ENCODE measurements at places on chromosomes 16 and 17.

DNA sequence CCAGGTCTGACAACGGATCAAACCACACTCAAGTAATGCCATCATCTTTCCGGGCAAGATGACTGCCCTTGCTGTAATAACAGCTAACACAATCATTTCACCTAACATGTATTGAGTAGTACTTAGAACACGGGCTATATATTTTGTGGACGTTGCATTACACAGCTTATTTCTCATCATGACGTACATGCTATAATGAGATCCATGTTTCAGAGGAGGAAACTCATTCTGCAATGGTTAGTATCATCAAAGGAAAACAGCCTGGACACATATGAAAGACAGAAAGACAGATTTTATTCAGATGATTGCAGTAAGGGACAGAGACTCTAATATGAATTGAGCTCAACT is 446.7 kb downstream of the HS3ST3B1 start:
- DNase-seq, result no peak

- no peak for DNase-seq
Measured at GRCh38 chr16:81527477-81528178, 83.0 kb downstream of the CMIP start.

DNA sequence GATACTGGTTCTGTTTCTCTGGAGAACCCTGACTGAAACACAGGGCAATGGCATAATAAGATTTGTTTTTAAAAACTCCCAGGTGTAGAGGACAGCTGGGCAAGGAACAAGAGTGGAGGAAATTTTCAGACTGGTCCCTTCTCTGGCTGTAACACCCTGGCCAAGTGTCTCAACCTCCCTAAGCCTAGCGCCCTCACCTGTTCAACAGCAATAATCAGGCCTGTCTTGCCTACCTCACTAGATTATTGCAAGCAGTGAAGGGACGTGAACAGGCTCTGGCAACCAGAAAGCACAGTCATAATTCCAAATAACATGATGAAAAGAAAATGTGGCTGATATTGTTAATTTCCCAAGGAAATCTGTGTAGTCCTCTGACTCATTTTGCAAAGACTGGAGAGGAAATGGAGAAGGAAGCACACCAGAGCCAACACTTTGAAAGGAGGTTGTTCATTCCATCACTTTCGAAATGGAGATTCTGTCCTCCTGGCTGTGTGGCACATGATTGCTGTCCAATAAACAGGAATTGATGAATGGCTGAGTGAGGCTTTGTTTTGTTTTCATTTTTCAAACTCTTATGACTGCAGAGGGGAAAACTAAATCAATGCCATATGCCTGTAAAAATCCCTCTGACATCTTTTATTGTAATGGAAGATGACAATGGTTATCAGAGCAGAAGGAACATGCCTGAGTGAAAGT is 87.5 kb upstream of the HLF start:
- no peak for DNase-seq

DNA sequence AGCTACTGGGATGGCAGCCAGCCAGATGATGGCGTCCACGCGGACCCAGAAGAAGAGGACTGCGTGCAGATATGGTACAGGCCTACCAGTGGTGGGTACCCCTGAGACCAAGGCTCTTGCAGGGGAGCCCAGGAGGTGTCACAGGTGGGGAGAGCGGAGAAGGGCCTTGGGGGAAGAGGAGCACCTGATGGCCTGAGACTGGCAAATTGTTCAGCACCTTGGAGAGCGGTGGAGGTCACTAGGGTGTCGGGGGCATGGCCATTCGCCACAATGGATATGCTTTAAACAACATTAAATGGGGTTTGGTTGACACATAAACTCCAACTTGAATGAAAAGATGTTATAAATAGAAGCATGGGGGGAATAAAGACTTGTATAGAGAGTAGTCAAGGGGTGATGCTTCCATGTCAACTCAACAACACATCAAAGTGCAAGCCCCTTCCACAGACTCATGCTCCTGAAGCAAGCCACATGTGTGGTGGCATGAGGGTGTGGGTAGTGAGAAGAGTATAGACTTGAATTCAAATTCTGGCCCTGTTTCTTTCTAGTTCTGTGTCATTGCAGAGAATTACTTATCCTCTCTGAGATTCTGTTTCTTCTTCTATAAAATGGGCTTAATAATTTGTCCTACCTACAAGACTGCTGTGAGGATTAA is 22.2 kb downstream of the CLEC19A start:
- DNase-seq, result no peak

- DNase-seq, result no peak
Measured at GRCh38 chr16:8814095-8814806, 16.6 kb downstream of the PMM2 start.

GRCh38 chr17:297758-298157 is 54.8 kb downstream of the RPH3AL start:
- no peak for DNase-seq

DNA sequence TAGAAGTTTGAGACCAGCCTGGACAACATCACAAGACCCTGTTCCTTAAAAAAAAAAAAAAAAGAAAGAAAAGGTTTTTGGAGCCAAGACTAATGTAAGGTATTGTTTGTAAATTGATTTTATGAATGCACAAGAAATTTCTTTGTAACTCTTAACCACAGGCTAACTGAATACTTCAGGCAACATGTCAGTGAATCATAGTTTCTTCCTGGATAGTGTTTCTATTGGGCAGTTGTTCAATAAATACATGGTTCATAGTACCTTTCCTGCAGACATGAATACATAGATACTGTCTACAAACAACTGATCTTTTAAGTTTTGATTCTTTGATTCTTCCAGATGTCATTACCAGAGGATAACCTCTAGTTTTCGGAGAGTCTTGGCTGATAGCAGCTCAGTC is 11.6 kb downstream of the DDX42 start:
- peak; percentile 33 for DNase-seq

- DNase-seq, result no peak
Measured at GRCh38 chr17:31053071-31053470, 41.7 kb upstream of the NF1 start.

GRCh38 chr17:76138234-76138895 is 2.7 kb downstream of the FOXJ1 start:
- DNase-seq, result peak; percentile 19

GRCh38 chr17:10111907-10112452 is 86.4 kb downstream of the GAS7 start:
- no peak for DNase-seq

- no peak for DNase-seq
Measured at GRCh38 chr17:82439829-82440365, 10.7 kb downstream of the CYBC1 start.
